ENCODE measurements at places on chromosomes 7 and 10.

DNA sequence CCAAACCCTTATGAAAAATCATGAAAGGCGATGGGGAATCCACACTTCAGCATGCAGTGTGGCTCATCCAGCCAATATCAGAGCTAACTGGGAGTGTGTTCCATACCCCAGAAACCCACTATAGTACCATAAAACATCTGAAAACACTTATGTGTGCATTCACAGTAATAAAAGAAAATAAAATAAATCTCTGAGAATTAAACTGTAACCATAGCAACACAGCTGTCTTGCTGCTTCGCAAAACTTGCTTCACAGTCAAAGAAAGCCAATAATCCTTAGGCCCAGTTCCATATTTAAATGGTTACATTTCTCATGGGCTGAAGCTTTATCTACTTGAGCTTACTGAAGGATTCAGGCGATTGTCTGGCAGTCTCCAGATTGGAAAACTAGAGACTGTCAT, 19.9 kb upstream of the POLR1F start:
- no peak for DNase-seq

GRCh38 chr10:116270126-116270770, 2.8 kb downstream of the GFRA1 start:
- no peak for DNase-seq

GRCh38 chr7:141837683-141838082, 3.6 kb downstream of the PRSS37 start:
- DNase-seq: no peak

DNA sequence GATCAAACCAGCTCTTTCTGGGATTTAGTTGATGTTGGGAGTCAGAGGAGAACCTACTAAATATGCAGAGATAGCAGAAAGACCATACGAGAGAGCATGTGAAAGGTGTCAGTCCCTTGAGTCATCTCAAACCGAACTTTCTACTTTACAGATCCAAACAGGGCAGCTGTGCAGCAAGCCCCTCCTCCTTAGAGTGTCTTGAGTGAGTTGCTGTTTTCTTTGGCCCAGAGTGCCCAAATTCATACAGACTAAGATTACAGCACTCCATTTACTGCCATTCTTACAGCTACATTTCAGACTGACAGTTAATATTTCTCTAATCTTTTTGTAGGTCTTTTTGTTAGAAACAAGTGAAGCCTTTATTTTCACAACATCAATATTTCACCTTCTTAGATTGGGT, 53.4 kb downstream of the NRCAM start:
- no peak for DNase-seq

- DNase-seq: no peak
Measured at GRCh38 chr7:43764807-43765491, 6.5 kb downstream of the BLVRA start.

- no peak for DNase-seq
Measured at GRCh38 chr10:76618171-76618570, 1019.4 kb downstream of the KCNMA1 start.

DNA sequence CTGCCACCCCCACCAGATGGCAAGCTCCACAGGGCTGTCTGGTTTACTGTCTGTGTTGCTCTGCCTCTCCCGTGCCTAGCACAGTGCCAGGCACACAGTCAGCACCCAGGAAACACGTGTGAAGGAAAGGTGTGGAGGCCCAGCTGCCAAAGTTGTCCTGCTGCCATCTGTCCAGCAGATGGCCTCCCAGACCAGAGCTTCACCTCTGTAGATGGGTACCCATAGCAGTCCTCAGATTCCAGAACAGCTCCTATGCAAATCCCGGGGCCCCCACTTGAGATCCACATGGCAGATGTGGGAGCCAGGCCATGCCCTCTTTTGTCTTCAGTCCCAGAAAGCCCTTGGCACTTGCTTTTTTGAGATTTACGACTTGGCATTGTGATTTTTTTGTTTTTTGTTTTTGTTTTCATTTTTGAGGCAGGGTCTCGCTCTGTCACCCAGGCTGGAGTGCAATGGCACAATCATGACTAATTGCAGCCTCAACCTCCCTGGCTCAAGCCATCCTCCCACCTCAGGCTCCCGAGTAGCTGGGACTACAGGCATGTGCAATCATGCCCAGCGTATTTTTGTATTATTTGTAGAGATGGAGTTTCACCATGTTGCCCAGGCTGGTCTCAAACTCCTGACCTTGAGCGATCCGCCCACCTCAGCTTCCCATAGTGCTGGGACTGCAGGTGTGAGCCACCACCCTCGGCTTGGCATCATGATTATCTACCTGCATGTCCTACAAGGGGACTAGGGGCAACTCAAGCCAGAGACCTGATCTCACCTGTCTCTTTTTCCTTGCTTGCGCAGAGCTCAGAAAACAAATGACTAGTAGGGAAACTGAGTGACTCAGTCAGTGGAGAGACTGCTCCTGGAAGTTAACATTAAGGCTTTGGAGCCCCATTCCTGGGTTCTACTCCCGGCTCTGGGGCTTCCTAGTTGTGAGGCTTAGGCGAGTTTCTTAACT, 16.9 kb upstream of the PALD1 start:
- DNase-seq: no peak

DNA sequence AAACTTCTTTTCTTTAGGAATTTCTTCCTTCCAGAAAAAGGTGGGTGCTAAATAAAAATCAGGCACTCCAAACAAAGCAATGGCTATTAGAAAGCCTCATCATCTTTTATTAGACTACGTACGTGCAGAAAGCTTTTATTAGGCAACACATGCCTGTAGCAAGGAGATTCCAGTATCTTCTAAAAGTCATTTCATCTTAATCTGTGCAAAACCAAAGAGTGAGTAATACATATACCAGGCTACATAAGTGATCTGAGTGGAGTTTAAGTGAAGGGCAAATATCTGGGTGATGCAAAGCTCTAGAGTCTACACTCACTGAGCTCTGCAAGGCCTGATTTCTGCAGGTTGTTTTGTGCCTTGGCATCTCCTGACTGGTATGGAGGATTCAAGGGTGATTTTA, 231.7 kb downstream of the ELMO1 start:
- no peak for DNase-seq

DNA sequence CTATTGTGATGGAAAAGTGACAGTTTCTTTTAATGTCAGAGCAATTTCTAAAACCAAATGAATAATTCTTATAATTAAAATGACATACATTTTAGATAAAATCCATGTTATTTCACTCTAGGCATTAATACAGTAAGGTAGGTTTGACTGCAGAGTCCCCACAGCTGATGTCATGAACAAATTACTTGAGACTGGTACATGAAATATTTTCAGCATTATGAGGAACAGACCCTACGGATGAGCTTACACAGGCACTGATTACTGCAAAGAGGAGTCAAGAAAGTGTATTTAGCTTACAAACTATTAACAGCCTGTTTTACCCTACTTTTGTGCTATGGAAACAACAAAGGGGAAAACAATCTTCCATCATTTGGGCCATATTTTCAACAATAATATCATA, 8.9 kb downstream of the COL1A2 start:
- DNase-seq: no peak

GRCh38 chr10:116747325-116747724, 5.0 kb upstream of the HSPA12A start:
- no peak for DNase-seq

GRCh38 chr10:22552888-22553378, 161.4 kb downstream of the PIP4K2A start:
- no peak for DNase-seq

DNA sequence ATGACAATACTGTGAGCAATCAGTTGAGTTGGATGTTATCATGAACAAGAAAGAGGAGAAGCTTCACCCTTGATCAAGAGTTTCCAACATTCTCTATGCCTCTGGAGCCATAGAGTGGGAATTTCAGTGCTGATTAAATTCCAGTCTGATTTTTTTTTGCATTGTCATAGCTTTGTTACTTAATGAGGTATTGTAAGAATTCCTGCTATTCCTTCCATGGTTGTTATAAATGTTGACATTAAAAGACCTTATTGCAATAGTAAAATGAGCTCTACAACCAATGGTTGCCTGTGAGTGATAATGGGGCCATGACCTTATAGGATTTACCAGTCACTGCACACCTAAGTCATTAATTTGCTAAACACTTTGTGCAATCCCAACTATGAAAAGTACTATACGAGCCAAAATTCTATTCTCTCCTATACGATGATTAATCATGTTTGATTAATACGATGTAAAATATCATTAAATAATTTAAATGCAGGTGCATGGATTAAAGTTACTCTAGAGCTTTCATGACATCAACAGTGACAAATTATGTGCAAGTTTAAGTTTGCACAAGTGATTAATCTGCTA, 353.2 kb upstream of the KLF6 start:
- DNase-seq: no peak

GRCh38 chr10:110783509-110784107, 88.1 kb upstream of the PDCD4 start:
- no peak for DNase-seq

- DNase-seq: no peak
Measured at GRCh38 chr10:113479346-113480080, 73.3 kb upstream of the HABP2 start.

DNA sequence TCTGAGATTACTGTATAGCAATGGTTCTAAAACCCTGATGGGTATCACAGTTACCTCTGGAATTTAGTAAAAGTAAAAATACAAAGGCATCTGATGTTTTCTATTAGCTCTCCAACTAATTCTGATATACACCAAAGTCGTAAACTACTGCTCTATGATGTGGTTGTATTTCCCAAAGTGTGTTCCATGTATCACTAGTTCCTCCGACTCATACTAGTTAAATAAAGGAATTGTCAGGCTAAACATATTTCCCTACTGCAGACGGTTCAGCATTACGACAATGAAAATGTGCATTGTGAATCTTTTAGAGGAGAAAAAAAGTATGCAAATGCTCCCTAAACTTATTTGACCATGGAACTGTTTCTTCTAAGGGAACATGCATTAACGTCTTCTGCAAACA, 38.9 kb downstream of the ZNF365 start:
- DNase-seq: no peak

GRCh38 chr7:104230606-104231005, 22.8 kb upstream of the ORC5 start:
- no peak for DNase-seq

DNA sequence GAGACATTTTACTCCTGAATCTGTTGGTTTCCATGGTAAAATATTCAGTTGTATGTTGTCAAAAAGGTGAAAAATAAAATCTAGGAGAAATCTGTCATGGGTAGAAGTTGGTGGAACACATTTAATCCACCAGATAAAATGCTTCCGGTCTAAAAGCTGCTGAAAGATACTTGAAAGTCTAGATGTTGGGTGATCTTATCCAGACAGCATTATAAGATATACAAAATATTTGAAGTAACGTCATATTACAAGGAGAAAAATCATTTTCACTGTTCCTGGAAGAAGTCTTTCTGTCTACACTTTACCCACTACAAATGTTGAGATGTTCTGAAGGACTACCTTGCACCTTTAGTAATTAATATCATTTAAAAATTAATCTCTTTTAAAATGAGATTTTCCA, 40.9 kb downstream of the CALD1 start:
- no peak for DNase-seq

- DNase-seq: no peak
Measured at GRCh38 chr10:5040781-5041470, 37.3 kb upstream of the AKR1C2 start.

GRCh38 chr7:22432203-22432718, 67.7 kb downstream of the STEAP1B start:
- no peak for DNase-seq

DNA sequence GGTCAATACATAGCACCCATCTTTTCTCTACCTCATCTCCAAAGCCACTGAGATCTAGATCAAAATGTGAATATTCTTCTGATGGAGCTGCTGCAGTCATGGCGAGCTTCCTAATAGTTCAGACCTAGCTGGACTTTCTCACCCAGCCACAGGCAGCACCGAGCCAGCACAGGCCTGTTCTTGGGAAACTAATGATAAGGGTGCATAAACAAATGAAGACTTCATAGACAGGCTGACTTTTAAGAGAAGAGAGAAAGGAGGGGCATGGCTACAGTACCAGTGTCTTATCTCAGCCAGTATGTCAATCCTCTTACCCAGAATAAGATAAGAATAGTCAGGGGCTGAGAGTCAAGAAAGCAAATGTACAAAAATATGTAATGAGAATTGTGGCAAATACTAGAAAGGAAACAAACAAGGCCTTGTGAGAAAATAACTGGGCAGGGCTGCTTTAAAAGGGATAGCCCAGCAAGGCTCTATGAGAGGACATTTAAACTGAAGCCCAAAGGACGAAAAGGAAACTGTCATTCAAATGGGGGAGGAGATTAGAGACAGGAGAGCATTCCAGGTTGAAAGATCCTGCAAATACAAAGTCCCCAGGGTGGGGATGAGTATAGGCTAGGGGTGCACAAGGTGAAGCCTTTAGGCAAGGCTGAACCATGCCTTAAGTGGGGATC, 21.8 kb upstream of the CDK14 start:
- DNase-seq: no peak

DNA sequence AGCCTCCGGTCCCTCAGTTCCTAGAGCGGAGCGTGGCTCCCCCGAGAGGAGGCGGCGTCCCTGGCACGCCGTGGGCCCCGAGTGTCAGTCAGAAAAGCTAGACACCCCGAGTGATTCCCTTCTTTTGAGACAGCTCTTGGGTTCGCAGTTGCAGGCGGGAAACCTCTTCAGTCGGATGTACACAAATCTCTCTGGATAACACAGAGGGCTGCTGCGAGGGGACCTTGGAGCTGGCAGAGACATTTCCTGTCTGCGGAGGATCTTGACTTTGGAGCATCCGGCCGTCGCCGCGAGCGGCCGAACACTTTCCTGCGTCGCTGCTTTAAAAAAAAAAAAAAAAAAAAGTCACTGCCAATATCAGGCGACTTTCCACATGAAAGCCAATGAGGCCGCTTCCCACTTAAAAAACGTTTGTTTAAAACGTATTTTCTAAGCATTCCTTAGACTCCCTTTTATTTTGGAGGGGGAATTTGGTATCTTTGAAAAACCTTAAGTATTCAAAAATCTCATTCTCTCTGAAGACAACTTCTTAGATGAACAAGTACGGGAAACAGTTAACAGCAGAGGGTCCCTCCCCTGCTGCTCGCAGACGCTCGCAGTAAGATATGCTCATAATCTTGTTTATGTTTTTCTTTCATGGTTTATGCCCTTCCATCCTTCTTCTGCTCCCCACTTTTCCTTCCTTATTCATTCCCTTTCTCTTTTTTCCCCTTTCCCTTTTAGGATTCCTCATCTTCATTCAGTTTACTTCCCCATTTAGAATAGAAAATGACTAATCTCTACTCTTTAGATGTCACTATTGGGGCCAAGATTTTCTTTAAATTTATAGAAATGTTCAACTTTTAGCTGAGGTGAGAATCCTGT, 10.0 kb downstream of the HHEX start:
- DNase-seq: no peak

- no peak for DNase-seq
Measured at GRCh38 chr10:43401627-43402026, 7.4 kb downstream of the HNRNPF start.

DNA sequence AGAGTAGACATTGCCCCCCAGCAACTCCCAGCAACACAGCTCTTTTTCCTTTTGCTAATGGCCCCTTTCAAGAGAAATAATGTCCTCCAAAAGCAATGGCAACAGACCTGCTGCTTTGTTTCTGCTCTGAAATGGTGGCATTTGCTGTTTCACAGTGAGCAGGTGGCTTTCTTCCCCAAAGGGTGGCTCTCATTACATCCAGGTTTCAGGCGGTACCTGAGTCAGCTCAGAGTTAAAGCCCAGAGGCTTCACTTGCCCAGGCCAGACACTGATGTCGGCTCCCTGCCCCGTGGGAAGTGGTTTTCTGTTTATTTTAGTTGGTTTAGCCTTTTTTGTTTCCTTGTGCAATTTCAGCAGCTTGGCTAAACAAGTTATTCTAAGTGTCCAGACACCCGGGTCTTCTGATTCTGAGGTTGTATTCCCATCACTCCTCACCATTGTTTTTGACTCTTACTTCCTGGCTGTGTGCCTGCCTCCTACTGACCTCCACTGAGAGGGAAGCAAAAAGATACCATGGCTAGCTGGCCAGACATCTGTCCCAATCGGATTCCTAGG, 7.8 kb upstream of the ATOH7 start:
- DNase-seq: no peak
